ENCODE measurements at places on chromosomes 2 and 18.

- no peak for DNase-seq
These were observed 60.2 kb upstream of the FAM117B start for GRCh38 chr2:202574541-202574940.

GRCh38 chr2:128423788-128424165 lies 105.1 kb upstream of the HS6ST1 start:
- no peak for DNase-seq

DNA sequence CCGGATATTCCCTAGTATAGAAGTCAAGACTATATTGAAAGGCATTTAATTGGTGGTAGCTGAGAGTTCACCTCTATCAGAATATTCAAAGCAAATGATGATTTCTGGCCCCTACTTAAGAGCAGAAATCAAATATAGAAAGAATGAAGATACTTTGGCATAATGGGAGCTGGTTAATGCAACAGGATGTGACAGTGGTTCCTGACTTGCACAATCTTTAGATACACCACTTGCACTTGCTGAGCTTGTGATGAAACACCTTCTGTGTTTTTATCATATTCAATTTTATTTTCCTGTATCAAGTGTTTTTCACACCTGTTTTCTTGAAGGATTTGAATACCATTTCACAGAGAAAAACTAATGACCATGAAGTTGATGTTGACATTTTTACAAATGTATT lies 124.1 kb upstream of the CDH19 start:
- no peak for DNase-seq

- DNase-seq = peak; percentile 56
These were observed 675 bp downstream of the FZD5 start for GRCh38 chr2:207768866-207769596.

DNA sequence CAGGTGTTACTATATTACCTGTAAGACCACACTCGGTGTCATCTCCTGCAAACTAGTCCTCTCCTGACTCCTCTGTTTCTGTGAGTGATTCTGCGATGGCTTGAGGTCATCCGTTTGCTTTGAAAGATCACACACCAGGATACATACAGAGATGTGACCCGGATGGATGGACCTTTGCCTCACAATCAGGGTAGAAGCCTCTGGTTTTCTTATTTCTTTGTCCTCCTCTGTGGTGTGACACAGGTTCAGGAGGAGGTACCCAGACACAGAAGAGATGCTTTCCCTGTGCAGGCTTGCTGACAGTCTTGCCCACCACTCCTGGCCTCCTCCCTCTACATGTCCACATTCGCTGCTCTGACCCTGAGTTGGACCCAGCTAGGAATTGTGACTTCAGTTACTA lies 34.6 kb downstream of the PSD4 start:
- no peak for DNase-seq

- peak; percentile 39 for DNase-seq
These were observed 8.2 kb downstream of the CAPN10 start for GRCh38 chr2:240594511-240595380.

All from right forelimb (tissue), 1 donor.